Activated CD8-positive, alpha-beta T cell treated with anti-CD3 and anti-CD28 coated beads for 36 hours (primary cell): ENCODE measurements at places on chromosomes 6 and 20. TPM values are rescaled to one million over a fixed set of nuclear protein-coding genes. Genes with fewer than 3 reads are reported as not detected.

DNA sequence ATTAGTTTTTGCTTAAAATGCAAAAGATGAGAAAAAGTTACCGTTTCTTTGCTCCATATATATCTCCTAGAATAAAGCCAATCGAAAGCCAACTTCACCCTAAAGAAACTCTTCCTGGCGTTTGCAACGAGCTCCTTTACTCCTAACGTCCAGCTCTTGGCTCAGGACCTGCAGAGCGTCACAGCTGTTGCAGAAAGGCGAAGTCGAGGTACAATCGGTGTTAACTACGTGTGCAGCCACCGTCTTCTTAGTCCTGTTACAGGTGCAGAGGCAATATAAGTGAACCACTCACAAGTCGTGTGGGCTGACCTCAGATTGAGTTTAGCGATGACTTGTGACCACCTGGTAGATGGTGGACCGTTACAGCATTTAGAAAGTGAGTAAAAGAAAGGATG is 113.1 kb downstream of the TRIM27 start:
- DNase-seq = no peak

The HCRTR2 gene
- total RNA-seq = not detected

- DNase-seq = no peak
These were observed 50.0 kb downstream of the CDKAL1 start for GRCh38 chr6:20584100-20584731.

The FAM83C gene
- not detected for total RNA-seq

- DNase-seq = no peak
These were observed 12.4 kb upstream of the MYT1 start for GRCh38 chr20:64151633-64152530.

The BMP2 gene
- total RNA-seq = not detected

- no peak for DNase-seq
These were observed 426.7 kb downstream of the PTPRT start for GRCh38 chr20:42763015-42763414.

GRCh38 chr6:116304538-116305097 is 24.9 kb upstream of the TSPYL1 start:
- no peak for DNase-seq

The BTN1A1 gene
- 0.11 TPM for total RNA-seq

GRCh38 chr6:67722861-67723261 is 912.2 kb upstream of the ADGRB3 start:
- no peak for DNase-seq
